ENCODE measurements at places on chromosomes 7 and 10. TPM values are rescaled to one million over a fixed set of nuclear protein-coding genes. Genes with fewer than 3 reads are reported as not detected.
A peak's percentile ranks its signal among the peaks of the same experiment; 100 is the strongest.

CARD11 gene
- total RNA-seq = 63.3 TPM

SPDYE5 gene
- total RNA-seq = not detected

PLXDC2 gene
- not detected for total RNA-seq

- DNase-seq = no peak
These were observed 115.5 kb upstream of the GNAI1 start for GRCh38 chr7:80018941-80019808.

DNA sequence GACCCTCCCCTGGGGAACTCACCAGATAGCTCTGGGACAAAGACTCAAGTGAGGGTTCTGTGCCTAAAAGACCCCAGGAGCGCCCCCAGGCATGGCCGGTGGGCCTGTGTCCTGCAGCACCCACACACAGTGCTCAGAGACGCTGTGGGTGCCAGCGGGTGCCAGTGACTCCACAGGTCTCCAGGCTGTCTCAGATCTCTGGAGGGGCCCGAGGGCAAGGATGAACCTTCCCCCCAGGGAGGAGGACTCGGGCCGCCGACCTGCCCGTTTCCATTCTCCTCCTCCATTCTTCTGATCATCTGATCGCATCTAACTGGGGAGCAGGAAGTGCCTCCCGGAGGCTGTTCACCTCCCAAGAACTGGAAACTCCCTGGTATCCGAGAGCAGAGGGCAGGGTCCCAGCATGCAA is 980 bp downstream of the ADAM8 start:
- DNase-seq = peak; percentile 65

GRCh38 chr10:130230611-130231010 is 94.4 kb downstream of the GLRX3 start:
- no peak for DNase-seq

SPDYE8 gene
- not detected for total RNA-seq

DNA sequence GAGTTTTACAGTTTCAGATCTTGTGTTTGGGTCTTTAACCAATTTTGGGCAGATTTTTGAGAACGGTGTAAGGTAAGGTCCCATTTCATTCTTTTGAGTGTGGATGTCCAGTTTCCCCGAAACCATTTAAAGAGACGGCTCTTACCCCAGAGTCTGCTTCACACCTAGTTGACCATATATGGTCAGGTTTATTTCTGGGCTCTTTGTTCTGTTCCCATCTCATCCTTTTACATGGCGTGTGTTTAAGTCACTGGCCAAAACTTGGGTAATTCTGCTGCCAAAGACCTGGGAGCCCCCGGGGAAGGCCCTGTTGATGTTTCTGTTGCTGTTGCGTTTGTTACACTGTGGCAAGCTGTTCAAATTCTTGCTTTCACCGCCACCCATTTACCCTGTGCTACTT is 120.1 kb downstream of the PTPRN2 start:
- no peak for DNase-seq

DNA sequence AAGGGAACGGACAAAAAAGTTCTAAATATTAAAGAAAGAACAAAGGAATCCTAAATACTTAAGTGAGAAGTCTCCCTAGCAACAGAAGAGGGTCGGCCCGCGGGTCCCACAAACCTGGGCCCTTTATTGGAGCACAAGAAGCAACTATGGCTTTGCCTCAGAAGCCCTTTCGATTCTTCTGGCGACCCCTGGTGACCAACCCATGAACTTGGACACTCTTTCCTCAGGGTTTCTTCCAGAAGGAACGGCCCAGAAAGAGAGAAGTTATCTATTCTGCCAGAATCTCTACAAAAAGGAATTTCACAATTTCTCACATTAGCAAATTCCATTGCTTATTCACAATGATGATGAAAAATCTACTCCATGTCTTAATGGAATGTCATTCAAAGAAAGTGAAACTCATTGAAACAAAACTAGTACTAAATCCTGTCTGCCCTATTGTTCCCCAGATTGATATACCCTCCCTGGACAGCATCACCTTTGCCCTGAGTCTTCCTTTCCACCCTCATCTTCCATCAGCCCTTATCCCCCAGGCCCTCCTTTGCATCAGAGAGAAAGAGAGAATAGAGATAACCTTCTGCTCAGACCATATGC is 43.7 kb downstream of the CPVL start:
- DNase-seq = no peak

DNA sequence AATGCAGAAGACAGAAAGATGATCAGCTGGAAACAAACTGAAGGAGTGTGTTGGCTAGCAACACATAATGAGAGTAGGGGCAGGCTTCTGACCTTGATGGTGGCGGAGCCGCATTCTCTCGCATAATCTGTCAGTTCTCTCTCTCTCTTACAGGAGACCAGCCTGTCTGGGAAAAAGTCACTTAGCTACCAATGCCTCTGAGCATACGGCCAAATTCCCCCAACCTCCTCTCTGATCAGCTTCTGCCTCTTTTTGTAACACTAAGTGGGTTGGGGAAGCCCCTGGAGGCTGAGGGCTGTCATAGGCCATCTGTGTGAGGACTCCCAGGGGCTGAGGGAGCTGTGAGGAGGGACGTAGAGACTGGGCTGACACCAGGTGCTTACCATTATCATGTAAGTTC is 104.6 kb downstream of the HIPK2 start:
- no peak for DNase-seq

GRCh38 chr7:80548840-80549530 is 37.1 kb upstream of the GNAT3 start:
- DNase-seq = no peak

- DNase-seq = no peak
These were observed 46.9 kb downstream of the ZNF438 start for GRCh38 chr10:30984563-30985328.

- DNase-seq = no peak
These were observed 613.9 kb upstream of the CELF2 start for GRCh38 chr10:10403762-10404161.

DNA sequence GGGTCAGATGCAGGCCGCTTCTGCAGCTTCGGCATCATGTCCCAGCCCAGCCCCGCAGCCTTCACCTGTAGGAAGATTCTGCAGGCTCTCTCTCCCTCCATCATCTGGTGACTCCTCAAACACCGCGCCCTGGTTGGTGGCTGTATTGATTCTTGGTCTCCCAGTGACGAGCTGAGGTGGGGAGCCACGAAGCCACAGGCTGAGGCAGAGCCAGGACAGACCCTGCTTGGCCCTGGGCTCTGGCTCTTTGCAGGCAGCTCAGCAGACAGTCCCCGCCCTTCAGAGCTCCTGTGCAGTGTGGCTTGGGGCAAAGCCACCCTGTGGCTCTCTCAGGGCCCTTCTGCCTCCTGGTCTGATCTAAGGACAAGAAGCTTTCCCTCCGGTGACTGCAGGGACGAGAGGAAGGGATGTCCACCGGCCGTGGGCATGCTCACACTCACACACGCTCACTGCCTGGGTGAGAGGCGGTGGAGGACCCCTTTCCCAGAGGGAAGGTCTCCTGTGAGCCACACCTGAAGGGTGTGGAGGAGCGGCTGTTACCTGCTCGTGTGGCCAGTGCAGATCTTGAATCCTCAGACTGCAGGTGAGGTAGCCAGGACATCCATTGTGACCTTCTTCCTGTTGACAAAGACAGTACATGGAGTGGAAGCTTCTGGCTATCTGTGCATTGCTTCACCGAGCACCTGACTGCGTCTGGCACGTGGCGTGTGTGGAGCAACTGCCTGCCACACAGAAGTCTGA is 79.6 kb downstream of the INPP5A start:
- DNase-seq = no peak

GRCh38 chr7:17989546-17989945 is 38.1 kb downstream of the PRPS1L1 start:
- DNase-seq = no peak

GFRA1 gene
- total RNA-seq = 0.11 TPM

- DNase-seq = no peak
These were observed 37.9 kb downstream of the IL2RA start for GRCh38 chr10:6024334-6024682.

TAS2R41 gene
- total RNA-seq = not detected

GRCh38 chr10:91519899-91520514 is 109.9 kb downstream of the HECTD2 start:
- no peak for DNase-seq

DNA sequence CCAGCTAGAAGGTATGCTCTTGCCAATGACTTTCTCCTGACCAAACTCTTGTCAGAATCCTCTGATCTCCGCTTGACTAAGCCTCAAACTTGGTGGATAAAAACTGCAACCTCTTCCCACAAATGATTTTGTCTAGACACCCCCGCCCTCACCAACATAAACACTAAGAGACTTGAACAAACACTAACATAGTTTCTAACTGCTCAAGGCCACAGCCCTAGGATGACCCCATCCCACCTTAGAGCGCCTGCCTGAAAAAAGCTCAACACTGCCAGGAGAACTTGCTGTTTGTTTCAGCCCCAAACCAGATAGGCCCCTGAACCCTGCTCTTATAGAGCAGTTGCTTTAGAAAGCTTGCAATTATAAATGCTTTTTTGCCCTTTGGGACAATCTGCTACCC is 71.8 kb downstream of the LRRN3 start:
- DNase-seq = no peak

DNA sequence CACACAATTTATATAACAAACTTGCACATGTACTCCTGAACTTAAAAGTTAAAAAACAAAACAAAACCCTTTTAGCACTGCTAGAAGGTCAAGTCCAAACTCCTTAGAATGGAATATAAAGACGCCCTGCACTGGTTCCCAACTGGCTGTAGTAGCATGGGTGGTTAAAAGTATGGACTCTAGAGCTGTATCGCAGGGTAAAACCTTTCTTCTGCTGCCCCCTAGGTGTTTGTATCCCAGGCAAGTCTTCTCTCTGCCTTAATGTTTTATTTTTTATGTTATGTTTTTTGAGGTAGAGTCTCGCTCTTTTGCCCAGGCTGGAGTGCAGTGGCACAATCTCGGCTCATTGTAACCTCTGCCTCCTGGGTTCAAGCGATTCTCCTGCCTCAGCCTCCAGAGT is 35.2 kb downstream of the LSMEM1 start:
- no peak for DNase-seq

- no peak for DNase-seq
These were observed 37.6 kb downstream of the SORCS3 start for GRCh38 chr10:104678658-104679057.

UNCX gene
- not detected for total RNA-seq

GRCh38 chr10:105398202-105398601 is 757.1 kb downstream of the SORCS3 start:
- DNase-seq = no peak

DNA sequence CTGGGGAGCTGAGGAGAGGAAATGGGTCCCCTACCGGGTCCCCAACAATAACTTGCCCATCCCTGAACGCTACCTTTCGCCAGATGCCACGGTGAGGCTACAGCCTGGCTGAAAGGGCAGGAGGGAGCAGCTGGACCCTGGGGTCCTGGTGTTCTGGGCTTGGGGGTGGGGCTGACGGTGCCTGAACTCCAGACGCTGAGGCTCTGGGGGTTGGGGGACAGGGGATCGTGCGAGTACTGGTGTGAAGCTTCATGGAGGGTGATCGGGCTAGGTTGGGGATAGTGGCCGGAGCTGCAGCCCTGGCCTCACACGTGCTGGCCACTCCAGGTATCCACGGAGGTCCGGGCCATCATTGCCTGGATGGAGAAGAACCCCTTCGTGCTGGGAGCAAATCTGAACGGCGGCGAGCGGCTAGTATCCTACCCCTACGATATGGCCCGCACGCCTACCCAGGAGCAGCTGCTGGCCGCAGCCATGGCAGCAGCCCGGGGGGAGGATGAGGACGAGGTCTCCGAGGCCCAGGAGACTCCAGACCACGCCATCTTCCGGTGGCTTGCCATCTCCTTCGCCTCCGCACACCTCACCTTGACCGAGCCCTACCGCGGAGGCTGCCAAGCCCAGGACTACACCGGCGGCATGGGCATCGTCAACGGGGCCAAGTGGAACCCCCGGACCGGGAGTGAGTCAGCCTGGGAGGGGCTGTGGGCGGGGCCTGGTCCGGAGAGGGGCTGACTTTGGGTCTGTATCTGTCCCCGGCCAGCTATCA is 8.3 kb downstream of the AEBP1 start:
- no peak for DNase-seq

DNA sequence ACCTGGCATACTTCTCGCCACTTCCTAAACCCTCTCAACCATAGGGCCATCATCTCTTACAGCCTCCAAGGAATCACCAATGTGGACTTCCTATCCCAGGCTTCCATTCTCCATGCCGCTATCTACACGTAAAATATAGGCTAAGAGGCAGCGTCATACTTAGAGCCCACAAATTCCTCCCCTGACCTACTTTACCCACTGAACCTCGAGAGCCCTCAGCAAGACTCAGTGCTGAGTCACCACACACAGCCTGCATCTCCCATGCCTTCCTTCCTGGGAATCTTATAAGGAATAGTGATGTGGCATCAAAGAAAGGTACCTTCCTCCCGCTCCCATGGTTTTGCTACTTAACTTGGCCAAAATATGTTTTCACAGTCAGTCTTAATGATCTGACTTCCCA is 435.6 kb upstream of the NFE2L3 start:
- no peak for DNase-seq

DNA sequence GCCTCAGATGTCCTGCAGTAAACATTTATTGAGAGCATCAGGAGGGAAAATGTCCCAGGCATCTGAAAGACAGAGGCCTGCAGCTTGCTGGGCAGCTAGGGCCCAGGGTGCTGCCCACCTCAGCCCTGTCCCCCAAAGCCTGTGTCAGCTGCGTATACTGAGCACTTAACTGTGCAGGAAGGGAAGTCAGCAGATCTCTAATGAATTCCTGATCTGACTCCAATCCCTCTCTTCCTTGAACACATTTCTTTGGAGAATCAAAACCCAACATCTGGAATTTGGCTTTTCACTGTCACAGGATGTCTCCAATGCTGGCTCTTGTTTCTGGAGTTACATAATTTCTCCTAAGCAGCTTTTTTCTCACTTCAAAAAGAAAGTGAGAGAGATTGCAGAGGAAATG is 364.7 kb upstream of the NFE2L3 start:
- DNase-seq = no peak

PKD2L1 gene
- not detected for total RNA-seq

POLR2J3 gene
- total RNA-seq = 51.1 TPM

GRCh38 chr10:1858547-1858946 is 121.2 kb upstream of the ADARB2 start:
- no peak for DNase-seq

OR6B1 gene
- not detected for total RNA-seq

DNA sequence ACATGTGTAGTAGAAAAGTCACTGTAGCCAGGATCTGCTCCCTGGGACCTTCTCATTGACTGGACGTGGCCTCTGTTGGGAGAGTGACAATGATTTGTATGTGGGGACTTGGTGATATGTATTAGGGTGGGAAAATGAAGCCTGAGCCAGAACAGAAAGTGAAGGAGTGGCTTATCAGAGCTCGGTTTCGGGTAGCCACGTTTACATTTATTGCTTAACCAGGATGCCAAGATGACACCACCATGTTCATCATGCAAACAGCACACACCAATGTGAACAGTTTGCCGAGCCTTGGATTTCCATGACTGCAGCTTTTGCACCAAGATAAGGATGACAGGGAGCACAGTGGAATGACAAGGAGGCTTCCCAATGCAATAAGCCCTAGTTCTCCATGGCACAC is 112.8 kb upstream of the STK17A start:
- no peak for DNase-seq

All from PC-9 (cell line).